K562 (cell line): ENCODE measurements at places on chromosomes 1 and 21. TPM values are rescaled to one million over a fixed set of nuclear protein-coding genes. Genes with fewer than 3 reads are reported as not detected.

DCST2 gene
- total RNA-seq, result 0.09 and 0.40 TPM in 2 replicates

KMO gene
- total RNA-seq, result not detected in 2 replicates

OR2T29 gene
- not detected in 2 replicates for total RNA-seq

DNM3 gene
- total RNA-seq, result 0.16 and 0.29 TPM in 2 replicates

PPFIA4 gene
- total RNA-seq, result 1.9 and 2.0 TPM in 2 replicates

SPATC1L gene
- 118 and 121 TPM in 2 replicates for total RNA-seq

TDRD5 gene
- 0.07 and 0.33 TPM in 2 replicates for total RNA-seq

ATP1B1 gene
- total RNA-seq, result 3.0 TPM in 2 replicates

CIART gene
- 0.35 TPM in 1 of 2 replicates, not detected in the other for total RNA-seq

SPRR2E gene
- not detected in 2 replicates for total RNA-seq

CELA3B gene
- 3.1 and 3.8 TPM in 2 replicates for total RNA-seq

PDC gene
- not detected in 2 replicates for total RNA-seq

IER5 gene
- 29.8 and 30.4 TPM in 2 replicates for total RNA-seq

ADGRB2 gene
- 0.22 and 0.34 TPM in 2 replicates for total RNA-seq

OR2T33 gene
- total RNA-seq, result 0.27 TPM in 1 of 2 replicates, not detected in the other

SUSD4 gene
- total RNA-seq, result 0.09 TPM in 1 of 2 replicates, not detected in the other

NAV1 gene
- 15.4 and 16.8 TPM in 2 replicates for total RNA-seq

TRNP1 gene
- 0.95 and 2.3 TPM in 2 replicates for total RNA-seq

RNF186 gene
- total RNA-seq, result not detected in 2 replicates

CNKSR1 gene
- total RNA-seq, result 1.6 and 2.0 TPM in 2 replicates

IGSF9 gene
- 0.29 and 0.34 TPM in 2 replicates for total RNA-seq

GRIK3 gene
- not detected in 2 replicates for total RNA-seq

NOTCH2 gene
- 1.2 and 1.3 TPM in 2 replicates for total RNA-seq

CSF3R gene
- 0.25 and 0.71 TPM in 2 replicates for total RNA-seq

CD101 gene
- 0.35 and 0.36 TPM in 2 replicates for total RNA-seq

KRTAP13-3 gene
- total RNA-seq, result not detected in 2 replicates

TMPRSS2 gene
- total RNA-seq, result 0.20 TPM in 2 replicates

TMPRSS15 gene
- total RNA-seq, result 0.18 TPM in 1 of 2 replicates, not detected in the other

SGIP1 gene
- total RNA-seq, result 0.07 and 0.22 TPM in 2 replicates
